ENCODE measurements at places on chromosomes 4 and X. TPM values are rescaled to one million over a fixed set of nuclear protein-coding genes. Genes with fewer than 3 reads are reported as not detected.

DNA sequence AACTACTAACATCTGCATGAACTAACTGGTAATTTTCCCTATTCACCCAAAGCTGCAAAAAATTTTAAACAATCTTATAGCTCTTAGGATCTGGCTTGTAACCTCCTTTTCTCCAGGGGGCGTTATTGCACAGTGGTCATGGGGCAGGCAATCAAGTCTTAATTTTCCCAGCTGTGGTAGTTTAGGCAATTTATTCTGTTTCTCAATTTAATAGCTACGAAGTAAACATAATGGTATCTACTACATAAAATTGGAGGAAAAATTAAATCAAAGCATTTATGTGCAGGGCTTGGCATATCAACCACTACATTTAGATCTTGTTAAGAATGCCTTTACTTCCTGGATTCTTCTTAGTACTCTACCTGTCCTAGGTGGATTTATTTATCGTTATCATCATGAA, 137.4 kb upstream of the GUCY1A1 start:
- no peak for DNase-seq

DNA sequence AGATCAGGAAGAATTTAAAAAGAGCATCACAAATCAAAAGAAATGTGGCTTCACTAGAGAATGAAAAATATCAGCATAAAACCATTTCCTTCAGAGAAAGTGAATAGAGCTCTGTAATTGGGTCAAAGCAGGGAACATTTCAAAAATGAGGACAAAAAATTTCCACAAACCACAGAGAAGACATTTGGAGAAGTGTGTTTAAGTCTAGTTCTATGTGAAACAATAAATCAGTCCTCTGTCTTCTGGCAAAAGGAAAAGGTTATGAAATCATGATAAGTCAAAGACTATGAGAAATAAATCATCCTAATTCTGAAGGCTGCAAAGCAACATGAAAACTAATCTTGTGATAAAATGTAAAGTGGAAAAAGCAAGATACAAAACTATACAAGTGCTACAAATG, 27.9 kb downstream of the SMPX start:
- DNase-seq, result no peak

DNA sequence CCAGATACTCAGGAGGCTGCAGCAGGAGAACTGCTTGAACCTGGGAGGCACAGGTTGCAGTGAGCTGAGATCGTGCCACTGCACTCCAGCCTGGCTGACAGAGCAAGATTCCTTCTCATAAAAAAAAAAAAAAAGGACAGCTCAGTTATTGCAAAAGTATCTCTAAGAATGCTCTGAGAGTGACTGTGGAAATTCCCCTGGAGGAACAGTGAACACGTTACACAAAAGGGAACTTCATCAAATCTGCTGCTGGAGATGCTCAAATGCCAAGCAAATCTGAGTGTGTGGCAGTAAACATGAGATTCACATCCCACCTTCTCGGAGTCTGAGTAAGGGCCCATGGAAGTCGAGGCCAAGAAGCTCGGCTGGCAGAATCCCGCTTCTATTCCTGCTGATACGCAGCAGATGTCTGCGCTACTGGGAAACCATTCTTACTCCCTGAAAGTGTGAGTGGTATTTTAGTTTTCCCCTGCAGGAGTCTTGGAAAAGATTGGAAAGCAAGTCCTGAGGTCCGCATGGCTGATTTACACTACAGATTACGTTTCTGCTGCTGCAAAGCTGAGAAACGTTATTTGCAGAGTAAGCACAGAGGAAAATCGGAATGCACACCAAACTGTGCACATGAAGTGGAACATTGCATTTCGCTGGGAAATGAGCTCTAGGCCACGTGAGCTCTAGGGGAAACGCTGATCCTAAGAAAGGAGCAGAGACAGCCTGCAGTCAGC, 162.9 kb downstream of the NSUN7 start:
- no peak for DNase-seq

DNA sequence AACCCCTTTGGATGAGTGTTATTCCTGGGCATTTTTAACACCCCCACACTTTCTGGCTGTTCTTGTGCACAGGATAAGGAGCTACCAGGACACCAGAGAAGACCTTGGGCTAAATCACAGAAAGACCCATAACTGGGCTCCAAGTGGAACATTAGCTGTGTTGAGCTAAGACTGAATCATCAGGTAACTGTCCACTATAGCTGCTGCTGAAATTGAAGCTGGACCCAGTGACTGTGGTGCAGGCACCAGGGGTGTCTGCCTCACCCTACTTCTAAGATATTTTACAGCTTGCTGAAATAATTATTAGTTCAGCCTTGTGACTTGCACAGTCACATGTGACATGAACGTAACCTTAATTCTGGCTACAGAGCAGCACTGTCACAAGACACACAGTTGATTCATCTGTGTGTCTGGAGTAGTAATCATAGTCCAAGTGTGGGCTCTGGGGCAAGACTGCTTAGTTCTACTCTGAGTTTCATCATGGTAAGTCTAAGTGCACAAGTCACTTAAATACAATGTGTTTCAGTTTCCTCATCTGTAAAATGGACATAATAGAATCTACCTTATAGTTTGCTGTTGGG, 127.4 kb downstream of the SLC39A8 start:
- DNase-seq, result no peak

- no peak for DNase-seq
Measured at GRCh38 chr4:119664168-119664907, 35.7 kb upstream of the PDE5A start.

Gene SYNPO2
- total RNA-seq, result 1.2 TPM

- no peak for DNase-seq
Measured at GRCh38 chrX:124348885-124349453, 2.6 kb downstream of the SH2D1A start.

GRCh38 chr4:113699772-113700171, 61.8 kb downstream of the CAMK2D start:
- DNase-seq, result no peak

- no peak for DNase-seq
Measured at GRCh38 chrX:47515941-47516665, 33.1 kb upstream of the ZNF41 start.

GRCh38 chr4:18081708-18082107, 60.2 kb upstream of the LCORL start:
- no peak for DNase-seq

Gene CDS1
- 0.26 TPM for total RNA-seq

Gene PAGE1
- total RNA-seq, result not detected

Gene NEUROG2
- total RNA-seq, result not detected

GRCh38 chr4:7591409-7592053, 156.8 kb upstream of the PSAPL1 start:
- DNase-seq, result no peak

GRCh38 chr4:167826281-167826680, 266.1 kb upstream of the ANXA10 start:
- DNase-seq, result no peak

DNA sequence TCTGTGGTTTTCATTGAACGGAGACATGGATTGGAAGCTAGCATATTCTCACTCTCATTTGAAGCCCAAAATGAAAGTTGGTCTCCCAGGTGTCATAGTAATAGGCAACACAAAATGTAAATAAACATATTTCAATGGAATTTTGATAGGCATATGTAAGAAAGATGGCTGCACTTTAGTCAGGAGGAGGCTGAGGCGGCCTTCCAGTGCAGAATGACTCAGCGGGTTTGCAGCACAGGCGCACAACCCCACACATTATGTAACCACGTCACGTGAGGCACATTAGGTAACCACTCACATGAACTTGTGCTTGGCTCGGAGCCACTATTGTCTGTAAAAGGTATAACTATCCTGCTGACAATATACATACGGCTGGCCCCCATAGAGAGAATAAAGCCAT, 381.7 kb downstream of the GPAT3 start:
- DNase-seq, result no peak

Gene ADGRG4
- not detected for total RNA-seq

DNA sequence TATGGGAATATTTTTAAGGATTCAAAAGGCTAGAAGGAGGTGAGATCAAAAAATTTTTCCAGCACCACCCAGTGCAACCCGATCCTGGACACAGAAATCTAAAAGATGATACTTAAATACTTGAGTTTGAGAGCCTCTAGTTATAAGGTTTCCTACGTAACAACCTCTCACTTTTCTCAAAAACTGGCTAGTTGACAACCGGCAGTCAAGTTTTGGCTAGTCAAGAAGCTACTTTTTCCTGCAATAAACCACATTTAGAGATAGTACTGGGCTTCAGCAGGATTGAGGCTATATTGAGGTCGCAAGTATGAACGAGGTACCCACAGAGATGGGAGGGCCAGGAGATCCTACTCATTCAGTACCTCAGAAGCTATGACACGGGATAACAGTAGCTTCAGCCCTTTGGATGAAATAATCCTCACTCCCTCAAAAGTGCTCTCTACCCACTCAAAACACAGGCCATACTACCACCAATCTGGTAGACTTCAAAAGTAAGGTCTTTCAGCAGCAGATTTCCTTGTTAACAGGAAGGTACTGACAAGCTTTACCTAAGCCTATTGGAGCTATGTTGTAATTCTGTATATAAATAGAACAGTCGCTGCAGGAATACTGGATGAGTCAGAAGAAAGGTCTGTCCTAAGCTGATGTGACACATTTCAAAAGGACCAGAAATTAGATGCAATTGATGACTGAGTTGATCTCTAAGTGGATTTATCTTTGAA, 1.5 kb upstream of the TSPAN5 start:
- DNase-seq, result no peak

Gene MTNR1A
- not detected for total RNA-seq

GRCh38 chr4:177376024-177376423, 66.2 kb downstream of the AGA start:
- no peak for DNase-seq

DNA sequence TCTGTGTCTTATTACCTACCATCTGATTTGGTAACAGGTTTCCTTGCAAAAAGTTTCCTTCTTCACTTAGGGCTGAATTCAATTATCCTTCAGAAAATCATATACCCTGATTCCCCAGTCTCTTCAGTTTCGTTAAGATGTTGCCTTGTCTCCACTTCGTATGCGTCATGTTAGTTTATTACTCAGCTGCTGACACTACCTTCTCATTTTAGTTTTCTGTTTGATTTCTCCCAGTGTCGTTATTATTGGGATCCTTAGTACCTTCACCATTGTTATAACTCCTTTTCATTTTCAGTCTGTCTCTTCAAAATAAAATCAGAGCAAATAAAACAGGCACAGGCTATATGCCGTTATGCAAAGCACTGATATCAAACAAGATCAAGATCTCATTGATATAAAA, 87.5 kb upstream of the RBPJ start:
- no peak for DNase-seq

Gene TEX13C
- total RNA-seq, result not detected

- DNase-seq, result no peak
Measured at GRCh38 chr4:74283614-74284013, 24.7 kb upstream of the EPGN start.

Gene IL2
- 1.7 TPM for total RNA-seq

Gene CNKSR2
- 9.0 TPM for total RNA-seq

- DNase-seq, result no peak
Measured at GRCh38 chr4:186881521-186882220, 158.0 kb upstream of the FAT1 start.
